ENCODE measurements at places on chromosomes 13 and 19.

DNA sequence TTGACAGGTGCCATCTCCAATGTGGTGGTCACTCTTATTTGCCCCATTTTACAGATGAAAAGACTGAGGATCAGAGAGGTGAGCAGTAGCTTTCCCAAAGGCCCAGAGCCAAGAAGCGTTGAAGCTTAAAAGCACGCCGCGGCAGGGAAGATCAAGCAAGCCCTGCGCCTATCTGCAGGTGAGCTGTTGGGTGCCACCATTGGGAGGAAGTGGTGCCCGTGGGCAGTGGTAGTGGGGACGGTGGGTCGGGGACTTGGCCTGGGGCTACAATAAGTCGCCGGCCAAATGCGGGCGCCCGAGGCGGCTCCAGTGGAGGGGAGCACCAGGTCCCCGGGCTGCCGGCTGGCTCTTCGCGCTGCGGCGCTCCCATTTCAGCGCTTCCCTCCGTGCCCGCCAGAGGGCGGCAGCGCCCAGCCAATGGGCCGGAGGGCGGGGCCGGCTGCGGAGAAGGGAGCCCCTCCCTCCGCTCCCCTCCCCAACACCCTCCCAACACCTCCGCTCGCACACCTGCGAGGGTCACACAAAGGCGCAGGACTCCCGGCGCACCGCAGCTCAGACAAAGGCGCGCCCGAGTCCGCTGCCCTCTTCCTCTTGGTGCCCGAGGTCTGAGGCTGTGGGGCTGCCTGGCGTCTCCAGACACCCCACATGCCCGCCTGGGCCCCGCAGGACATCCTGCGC is 744 bp upstream of the POU2F2 start:
- DNase-seq, result peak; percentile 81

- DNase-seq, result no peak
Measured at GRCh38 chr19:47658431-47659348, 49.8 kb downstream of the BICRA start.

DNA sequence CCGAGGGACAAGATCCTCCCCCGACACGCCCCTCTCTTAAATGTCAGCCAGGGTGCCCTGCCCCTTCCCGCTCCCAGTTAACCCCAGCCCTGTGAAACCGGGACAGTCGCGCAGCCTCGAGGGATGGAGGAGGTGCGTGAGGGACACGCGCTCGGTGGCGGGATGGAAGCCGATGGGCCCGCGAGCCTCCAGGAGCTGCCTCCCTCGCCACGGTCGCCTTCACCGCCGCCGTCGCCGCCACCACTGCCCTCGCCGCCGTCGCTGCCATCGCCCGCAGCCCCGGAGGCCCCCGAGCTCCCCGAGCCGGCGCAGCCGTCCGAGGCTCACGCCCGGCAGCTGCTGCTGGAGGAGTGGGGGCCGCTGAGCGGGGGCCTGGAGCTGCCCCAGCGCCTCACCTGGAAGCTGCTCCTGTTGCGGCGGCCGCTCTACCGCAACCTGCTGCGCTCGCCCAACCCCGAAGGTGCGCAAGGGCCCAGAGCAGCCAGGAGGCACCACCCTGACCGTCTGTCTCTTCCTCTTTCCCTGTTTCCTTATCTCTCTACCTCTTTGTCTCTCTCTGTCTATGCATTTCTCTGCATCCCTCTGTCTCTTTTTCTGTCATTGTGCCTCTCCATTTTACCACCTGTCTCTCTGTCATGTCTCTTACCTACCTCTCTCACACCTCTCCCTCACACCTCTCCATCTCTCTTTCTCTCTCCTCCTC is at the start of gene NCCRP1:
Gene NCCRP1, plus strand, starts transcription at position 105 of the 703 bp plus-strand sequence. Its CDS starts 19 bp downstream, at position 124.
- no peak for DNase-seq

DNA sequence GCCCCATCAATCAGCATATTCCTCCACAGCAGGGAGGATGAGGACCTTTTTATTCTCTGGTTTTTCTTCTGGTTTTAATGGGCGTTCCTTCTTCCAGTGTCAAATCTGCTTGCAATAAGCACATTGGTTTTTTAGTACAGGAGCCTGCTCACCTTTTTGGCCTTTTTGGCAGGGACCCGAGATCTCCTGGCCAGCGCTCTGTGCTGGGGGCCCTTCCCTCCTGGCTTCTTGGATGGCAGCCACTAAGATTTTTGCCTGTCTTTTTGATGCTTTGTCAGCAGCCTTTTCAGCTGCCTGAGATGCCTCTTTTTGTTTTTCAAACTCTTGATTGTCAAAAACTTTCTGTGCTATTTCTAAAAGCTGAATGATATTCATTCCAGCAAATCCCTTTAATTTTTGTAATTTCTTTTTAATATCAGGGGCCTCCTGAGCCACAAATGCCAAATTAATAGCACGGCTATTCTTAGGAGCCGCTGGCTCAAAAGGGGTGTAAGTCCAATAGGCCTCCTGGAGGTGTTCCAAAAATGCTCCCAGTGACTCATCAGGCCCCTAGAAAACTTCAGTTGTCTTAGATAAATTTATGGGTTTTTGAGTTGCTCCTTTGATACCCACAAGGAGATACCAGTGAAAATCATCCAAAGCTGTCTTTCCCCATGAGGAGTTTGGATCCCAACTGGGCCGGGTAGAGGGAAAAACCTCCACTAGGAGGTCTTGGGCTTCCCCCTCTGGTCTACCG is 73.0 kb downstream of the ZNF100 start:
- no peak for DNase-seq

DNA sequence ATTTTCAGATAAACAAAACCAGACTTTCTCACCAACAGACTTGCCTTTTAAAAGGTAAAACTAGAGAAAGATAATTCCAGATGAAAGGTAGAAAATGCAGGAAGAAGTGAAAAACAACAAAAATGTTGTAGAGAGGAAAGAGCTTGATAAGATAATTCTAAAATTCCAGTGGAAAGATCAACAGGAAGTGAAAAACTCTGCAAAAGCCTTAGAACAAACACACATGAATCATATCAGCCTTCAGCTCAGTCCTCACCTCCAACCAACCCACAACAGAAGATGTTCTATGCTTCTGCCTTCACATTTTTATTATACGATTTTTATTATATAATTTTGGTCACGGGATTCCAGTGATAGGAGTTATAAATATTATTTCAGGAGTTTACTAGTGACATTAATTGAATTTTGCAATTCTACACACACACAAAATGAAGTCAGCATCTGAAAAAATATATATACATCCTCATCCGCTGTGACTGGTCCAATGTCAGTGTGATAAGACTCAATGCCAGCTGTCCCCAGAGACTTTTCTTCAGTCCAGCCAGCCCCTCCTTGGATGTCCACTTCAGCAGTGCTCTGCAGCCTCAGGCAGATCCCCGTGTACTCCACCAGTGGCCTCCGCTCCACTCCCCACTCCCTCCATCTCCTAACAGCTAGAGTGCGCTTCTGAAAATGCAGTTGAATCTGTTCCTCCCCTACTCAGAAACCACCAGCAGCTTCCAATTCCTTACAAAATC is 57.9 kb downstream of the GADD45B start:
- no peak for DNase-seq

GRCh38 chr13:99044764-99045163 is 66.9 kb upstream of the DOCK9 start:
- no peak for DNase-seq

GRCh38 chr13:75365724-75366173 is 116.2 kb downstream of the TBC1D4 start:
- DNase-seq, result no peak

DNA sequence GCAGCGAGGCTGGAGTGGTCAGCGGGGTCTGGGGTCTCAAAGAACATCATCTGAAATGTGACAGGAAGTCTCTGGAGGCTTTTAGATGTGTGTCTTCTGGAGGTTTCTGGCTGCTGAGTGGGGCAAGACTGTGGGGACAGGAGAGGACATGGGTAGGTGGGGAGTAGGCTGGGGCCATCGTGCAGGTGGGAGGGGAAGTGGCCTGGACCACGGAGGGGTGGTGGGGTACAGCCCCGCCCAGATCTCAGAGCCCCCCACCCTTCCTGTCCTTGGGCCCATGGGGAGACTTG is 6.2 kb downstream of the AP1M1 start:
- DNase-seq, result no peak

DNA sequence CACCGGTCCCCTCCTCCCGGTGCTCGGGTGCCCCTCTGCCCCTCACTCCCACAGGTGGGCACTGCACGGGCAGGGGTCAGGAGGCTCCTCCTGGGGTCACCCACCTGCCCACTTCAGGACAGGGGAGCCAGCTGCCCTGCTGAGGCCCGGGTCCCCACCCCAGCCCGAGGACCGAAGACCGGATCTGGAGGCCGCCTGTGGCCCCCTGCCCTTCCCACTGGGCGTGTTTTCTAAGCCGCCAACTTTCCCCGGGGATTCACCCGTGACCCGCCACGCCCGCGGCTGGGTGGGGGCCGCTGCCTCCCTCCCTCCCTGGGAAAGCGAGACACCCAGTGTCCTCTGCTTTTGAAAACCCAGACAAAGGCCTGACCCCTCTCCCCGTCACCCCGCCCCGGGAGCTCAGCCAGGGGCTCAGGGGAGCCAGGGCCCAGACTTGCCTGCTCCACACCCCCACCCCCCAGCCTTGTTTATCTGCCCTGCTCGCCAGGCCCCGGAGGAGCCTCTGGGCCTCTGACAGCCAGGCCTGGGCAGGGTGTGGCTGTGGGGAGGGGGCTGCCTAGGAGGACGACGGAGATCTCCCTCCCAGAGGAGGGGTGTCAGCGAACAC is 1.3 kb downstream of the PALM start:
- DNase-seq, result no peak

DNA sequence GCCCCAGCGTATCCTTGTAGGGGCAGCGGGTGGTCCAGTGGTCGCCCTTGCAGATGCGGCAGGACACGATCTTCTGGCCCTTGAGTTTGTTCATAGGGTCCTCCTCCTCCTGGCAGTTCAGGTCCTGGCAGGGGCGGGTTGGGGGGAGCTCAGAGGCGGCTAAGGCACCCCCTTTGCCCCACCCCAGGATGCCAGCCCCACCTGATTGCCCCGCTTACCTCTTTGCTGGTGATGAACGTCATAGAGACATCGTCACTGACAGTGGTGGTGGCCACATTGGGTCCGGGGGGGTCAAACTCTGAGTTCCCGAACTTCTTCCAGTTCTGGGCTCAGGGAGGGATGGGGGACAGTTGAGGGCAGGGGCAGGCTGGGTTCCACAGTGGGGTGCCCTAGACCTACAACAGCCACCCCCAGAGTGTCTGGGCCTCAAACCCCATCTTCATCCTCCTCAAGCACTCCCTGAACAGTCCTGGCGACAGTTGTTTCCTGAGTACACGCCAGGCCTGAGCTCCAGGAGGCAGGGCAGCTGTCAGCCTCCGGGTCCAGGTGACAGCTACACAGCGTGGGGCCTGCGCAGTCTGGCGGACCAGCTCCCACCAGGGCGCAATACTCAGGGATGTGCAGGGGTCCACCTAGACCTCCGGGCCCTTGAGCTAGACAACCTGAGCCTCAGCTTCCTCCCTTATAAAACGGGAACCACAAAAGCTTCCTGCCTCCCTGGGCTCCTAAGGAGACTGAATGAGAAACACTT is 2.7 kb downstream of the EIF3G start:
- no peak for DNase-seq

GRCh38 chr19:34644991-34645461 is 31.9 kb downstream of the SCGB2B2 start:
- no peak for DNase-seq

DNA sequence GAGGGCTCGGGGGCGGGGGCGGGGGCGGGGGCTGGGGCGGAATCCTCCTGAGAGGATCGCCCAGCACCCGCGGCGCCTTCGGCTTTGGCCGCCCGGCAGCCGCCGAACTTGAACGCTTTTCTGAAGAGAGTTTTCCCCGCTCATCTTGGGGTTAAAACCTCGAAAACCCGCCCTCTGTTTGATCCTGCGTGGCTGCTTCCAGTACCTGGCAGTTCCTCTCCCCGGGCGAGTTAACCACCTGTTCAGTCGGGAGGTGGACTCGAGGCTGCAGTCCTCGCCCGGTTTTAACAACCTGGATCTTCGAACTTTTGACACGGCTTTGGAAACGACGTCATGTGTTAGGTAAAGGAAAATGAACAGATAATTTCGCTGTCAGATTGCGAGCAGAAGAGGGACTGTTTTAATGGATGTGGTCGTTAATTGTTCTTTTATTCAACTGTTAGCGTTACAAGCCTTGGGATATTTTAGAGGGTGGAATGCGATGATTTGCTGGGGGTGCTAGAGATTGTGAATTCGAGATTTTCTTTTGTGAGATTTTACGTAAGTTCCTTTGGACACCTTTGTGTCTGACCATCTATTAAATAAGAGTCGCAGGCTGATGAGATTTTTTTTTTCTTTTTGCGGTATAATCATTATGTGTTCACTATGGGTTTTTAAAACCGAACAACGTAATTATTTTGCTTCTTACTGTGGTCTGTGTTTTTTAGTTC is 1.0 kb downstream of the FNDC3A start:
- peak; percentile 82 for DNase-seq

DNA sequence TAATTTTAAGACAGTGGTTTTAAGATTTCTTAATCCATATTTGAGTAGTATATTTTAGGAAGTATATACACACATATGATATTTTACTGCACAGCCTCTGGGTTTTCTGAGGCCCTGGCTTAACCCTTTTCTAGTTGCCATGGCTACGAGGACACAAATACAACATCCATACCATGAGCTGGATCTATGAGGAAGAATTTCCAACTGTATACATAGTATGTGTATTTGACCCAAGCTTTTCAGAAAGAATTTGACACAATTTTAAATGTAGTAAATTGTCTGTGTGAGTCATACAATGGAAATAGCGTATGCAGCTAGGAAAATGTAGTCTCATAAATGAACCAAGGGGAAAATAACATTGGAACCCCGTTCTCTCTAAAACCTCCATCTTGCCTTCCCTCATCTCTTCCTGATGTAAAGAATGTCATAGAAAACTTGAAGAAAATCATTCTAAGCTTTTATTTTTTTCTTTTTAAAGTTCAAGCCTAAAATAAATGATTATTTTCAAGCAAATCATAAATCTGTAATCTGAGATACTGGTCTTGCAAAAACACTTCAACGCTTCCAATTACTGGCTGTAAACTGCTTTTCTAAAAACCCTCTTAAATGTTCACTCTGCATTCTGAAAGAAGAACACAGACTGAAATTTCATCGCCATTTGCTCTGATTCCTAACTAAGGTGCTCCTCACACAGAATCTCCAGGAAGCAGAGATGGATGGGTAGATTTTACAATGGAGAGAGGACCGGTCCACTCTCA is 172.4 kb downstream of the LACC1 start:
- DNase-seq, result no peak

DNA sequence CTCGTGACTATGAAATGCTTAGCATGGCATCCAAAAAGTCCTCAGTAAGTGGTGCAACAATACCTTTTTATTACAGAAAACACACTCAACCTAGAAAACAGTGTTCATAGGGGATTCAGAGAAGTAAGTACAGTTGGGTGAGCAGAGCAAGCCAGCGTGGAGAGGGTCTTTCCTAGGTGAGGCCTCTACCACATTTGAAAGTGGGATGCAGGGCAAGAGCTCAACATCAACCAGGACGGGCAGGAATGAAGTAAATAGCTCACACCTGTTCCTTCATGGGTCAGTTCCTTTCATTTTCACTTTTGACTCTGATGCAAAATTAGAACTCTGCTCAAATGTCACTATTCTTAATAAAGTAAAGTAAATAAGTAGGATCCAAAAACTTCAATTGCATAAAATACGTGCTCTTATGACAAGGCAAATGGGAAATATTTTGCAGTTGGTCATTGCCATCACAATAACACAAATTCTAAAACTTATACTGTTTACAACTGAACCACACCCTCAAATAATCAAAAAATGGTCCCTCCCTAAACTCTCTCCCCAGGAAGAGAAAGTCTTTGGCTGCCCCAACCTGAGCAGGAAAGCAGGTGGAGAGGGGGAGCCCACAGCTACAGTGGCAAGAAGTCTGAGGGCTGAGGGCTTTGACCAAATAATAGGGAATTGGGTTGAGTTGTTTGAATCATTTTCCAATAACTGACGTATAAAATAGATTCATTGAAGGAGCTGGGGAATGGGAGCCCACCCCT is 20.2 kb downstream of the CHAMP1 start:
- DNase-seq, result no peak
